Retina (tissue), 1 donor: ENCODE measurements at places on chromosomes 2 and 18.

- no peak for DNase-seq
Observed at GRCh38 chr2:69961496-69961895, at the start of gene ASPRV1. TSS of gene ASPRV1 (minus strand) at chr2:69961631. CDS start at chr2:69961436, 195 bp downstream.

GRCh38 chr2:237998530-237998929 is 31.7 kb downstream of the UBE2F start:
- DNase-seq: no peak

DNA sequence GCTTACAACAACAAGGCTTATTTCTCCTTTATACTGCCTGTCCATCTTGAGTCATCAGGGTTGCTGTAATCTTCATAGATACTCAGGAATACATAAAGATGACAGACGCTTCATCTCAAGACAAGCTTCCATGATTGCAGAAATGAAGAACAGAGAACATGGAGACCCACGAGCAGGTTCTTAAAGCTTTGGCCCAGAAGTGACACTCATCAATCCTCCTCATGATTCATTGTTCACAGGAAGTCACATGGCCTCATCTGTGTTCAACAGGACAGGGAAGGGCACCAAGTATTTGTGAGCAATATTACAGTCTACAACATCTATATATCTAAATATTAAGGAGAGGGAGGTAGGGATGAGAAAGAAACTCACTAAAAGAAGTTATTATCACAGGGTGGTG is 36.5 kb upstream of the PGAP1 start:
- DNase-seq: no peak

DNA sequence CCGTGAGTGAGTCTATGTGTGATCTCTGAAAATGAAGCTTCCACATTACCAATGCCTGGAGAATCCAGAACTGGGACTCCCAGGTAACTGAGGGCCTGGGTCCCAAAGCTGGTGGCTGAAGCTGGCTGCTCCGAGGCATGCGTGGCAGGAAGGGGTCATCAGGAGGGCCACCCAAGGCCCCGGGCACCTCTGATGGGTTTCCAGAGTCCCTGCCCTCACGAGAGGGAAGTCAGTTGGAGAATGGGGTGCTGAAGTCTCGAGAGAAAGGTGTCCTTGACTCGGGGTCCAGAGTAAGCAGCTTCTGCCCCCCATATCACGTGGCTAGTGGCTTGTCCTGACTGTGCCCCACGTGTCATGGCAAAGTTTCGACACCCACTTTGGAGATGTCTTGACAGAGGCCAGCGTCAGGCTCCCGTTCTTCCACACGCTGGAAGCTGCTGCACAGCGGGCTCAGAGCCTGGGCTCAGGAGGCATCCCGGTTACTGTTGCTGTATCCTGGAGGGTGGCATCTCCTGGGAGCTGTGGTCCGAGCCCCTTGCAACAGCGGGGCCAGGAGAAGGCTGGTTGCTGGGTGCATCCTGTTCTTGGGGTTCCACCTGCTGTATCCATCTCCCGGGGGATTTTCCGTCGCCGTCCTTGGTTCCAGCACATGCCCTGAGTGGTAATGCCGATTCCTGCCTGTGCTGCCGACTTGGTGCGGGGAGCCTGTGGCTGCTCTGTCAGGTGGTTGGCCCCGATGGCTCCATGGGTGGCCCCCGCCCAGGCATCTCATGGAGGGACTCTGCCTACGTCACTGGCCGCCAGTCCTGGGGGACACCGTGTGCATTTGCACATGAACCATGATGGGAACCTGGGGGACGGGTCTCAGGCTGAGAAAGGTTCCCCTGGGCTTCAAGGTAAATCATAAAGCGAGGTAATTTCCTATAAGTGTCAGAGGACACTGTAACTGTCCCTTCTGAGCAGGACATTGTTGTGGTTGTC is 183.3 kb upstream of the HDAC4 start:
- no peak for DNase-seq

- DNase-seq: no peak
Observed at GRCh38 chr2:39534095-39534711, 97.1 kb upstream of the MAP4K3 start.

GRCh38 chr18:57149051-57149450 is 2.2 kb downstream of the BOD1L2 start:
- DNase-seq: peak; percentile 66

DNA sequence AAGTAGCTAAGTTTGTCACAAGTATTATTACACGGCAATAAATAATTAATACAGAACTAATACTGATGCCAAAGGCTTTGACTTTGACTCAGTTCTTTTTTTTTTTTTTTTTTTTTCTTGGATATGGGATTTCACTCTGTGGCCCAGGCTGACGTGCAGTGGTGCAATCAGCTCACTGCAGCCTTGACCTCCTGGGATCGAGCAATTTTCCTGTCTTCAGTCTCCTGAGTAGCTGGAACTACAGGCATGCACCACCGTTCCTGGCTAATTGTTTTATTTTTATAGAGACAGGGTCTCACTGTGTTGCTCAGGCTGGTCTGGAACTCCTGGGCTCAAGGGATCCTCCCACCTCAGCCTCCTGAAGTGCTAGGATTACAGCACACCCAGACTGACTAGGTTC is 284.5 kb downstream of the SS18 start:
- DNase-seq: no peak

GRCh38 chr2:156182132-156182531 is 150.4 kb downstream of the NR4A2 start:
- no peak for DNase-seq

GRCh38 chr2:47344890-47345589 is 57.9 kb upstream of the MSH2 start:
- DNase-seq: peak; percentile 96

DNA sequence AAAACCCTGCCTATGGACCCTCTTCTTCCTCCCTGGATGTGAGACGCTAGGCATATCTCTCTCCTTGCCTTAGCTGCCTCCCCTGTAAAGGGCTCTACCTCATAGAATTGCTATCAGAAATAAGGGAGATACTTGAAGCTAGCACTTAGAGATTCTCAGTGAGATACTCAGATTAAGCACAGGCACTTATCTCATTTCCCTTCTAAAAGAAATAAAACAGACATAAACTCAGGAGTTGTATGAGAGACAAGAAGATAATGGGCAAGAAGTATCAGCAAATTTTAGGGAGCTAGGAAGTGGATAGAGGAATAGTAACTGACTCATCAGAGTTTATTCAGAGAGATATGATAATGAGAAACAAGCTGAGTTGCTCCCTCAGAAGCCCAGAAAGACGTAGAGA is 131.0 kb downstream of the SP3 start:
- no peak for DNase-seq

DNA sequence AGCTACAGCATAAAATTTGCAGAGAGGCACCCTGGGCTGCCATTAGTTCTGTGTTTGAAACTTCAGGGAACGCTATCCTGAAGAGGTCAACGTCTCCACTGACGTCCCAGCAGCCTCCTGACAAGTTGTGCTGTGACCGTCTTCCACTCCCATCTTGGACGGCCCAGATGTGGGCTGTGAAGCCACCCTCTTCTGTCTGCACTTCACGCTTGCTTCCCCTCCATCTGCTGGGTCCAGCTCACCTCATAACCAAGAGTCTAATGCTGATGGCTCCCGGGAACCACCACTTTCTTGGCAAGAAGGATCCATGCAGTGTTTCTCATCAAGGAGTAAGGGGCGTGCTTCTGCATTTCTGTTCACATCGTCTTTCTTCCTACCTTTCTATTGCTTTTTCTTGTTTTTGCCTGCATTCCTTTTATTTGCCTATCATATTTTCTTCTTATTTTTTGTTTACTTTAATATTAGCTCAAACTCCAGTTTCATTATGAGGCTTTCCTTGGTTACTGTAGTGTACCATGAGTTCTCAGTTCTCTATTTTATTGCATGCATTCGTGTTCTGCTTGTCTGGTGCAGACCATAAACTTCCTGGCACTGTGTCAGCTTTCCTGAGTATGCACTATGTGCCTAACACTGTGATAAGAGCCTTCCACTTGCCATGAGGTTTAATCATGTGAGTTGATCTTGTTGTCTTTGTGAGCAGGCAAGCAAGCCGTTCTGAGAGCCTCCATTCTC is 631.8 kb upstream of the RAB6C start:
- no peak for DNase-seq

DNA sequence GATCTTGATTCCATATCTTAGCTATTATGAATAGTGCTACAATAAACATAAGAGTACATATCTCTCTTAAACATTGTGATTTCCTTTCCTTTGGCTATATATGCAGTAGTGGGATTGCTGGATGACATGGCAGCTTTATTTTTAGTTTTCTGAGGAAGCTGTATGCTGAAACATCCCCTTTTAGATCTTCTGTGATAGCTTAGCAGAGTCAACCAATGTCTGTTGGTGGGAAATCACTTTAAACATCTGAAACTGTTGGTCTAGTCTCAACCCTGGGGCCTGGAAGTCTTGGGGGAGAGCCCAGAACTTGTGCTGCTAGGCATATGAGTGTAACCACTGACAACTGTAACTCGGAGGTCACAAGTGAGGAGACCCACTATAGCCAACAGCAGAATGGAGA is 378.6 kb upstream of the SLC14A2 start:
- no peak for DNase-seq

DNA sequence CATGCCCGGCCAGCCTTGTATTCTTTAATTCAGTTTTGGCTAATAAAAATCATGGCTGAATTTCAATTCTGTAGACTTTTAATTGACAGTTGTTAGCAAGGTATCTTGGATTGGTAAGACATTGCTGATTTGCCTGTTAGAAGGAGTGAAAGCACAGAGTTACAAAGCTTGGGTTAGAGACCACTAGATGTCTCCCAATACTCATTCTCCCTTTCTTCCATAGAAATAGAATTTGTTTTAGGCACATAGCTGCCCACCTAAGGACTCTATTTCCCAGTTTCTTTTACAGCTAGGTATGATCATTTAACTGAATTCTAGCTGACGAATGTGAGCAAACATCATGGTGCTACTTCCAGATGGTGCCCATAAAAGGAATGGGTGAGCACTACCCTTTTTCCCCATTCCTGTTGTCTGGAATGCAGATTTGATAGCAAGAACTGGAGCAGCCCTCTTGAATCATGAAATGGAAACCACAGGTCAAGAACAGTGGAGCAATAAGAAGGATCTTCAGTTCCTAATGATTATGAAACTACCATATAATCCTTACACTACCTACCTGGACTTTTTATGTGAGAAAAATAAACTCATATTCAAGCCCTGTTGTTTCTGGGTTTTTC is 17.5 kb downstream of the PECR start:
- DNase-seq: peak; percentile 3

GRCh38 chr18:22816266-22817176 is 116.6 kb upstream of the RBBP8 start:
- DNase-seq: no peak

GRCh38 chr2:214549946-214550345 is 139.1 kb downstream of the VWC2L start:
- DNase-seq: no peak

DNA sequence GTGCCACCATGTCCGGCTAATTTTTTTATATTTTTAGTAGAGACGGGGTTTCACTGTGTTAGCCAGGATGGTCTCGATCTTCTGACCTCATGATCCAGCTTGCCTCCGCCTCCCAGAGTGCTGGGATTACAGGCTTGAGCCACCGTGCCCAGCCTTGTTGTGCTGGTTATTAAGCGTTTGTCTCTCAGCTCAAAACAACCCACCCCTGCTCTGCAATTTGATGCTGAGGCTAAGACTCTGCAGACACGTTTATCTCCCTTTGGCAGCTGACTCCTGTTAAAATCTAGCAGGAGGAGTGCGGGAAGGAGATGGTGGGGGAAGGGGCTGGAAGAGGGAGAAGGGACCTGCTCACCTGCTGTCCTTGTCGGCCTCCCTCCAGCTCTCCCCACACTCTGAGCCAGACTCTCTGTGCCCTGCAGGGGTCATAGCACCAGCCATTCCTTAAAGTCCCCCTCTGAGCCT is 29.9 kb upstream of the IMPA2 start:
- DNase-seq: no peak

GRCh38 chr2:145033438-145033837 is 513.5 kb upstream of the ZEB2 start:
- DNase-seq: no peak

GRCh38 chr2:191656391-191656790 is 21.5 kb upstream of the NABP1 start:
- DNase-seq: no peak

DNA sequence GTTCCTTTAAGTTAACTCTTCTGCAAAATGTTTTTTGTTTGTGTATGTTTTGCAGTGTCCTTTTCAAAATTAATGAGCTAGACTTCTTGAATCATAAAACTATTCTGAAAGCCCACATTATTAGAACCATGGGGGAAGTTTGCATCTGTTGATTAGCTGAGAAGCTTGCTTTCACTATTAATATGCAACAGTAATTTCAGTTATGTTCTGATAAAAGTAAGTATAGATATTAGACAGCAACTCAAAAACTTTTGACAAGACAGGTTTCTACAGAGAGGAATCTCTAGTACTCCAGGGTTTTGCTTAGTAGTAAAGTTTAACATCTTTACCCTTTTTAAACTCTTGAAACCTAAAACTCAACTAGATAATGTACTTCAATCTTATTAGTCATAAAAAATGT is 147.8 kb downstream of the UBE2E3 start:
- no peak for DNase-seq

- no peak for DNase-seq
Observed at GRCh38 chr18:23357996-23358594, 95.0 kb upstream of the RIOK3 start.

- DNase-seq: no peak
Observed at GRCh38 chr18:48347756-48348326, 61.3 kb downstream of the ZBTB7C start.

- peak; percentile 82 for DNase-seq
Observed at GRCh38 chr2:232502911-232503808, 15.5 kb upstream of the ECEL1 start.

DNA sequence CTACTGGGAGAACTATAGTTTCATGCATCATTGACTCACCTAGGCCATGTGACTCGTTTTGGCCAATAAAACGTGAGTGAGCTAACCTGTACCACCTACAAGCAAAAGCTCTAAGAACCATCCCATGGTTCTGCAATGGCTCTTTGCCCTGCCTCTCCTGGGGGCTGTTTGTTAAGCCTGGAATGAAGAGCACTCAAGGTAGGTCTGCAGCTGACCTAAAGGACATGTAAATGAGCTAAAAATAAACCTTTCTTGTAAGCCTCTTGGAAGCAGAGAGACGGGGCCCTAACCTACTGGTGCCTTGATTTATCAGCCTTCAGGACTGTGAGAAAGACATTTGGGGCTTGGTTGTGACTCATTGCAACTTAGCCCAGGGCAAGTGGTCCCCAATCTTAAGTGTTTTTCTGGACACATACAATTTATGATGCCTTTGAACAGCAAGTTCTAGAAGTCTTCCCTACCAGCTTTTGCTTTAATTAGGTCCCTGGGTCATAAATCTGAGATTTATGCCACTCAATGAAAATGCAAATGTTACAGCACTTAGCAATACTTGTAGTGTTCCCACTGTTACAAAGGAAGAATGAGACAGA is 107.4 kb downstream of the OSBPL6 start:
- DNase-seq: no peak

DNA sequence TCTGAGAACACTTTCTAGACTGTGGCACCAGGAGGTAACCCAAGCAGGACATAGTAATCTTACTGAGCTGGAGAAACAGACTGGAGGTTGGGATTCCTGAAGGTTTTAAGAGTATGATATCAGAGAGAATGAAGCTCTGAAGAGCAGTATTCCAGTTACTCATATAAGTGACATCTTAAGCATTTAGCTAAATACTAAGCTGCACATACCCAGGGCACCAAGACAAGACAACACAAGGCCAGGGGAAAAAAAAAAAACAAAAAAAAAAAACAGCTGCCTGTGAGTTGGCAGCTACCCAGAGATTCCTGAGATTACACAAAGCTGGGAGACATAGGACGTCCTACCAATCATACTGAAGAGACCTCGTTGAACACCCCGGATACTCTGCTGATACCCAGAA is 175.8 kb downstream of the SRBD1 start:
- no peak for DNase-seq

- no peak for DNase-seq
Observed at GRCh38 chr2:16537347-16537746, 128.3 kb downstream of the CYRIA start.

GRCh38 chr18:79309614-79310358 is 85.9 kb upstream of the NFATC1 start:
- DNase-seq: no peak
